Kidney epithelial cell (primary cell): ENCODE measurements at places on chromosomes 2 and 18. TPM values are rescaled to one million over a fixed set of nuclear protein-coding genes. Genes with fewer than 3 reads are reported as not detected.

Gene RAMP1
- 3.1 and 4.4 TPM in 2 replicates for total RNA-seq

Gene FSIP2
- 0.75 and 0.96 TPM in 2 replicates for total RNA-seq

Gene SLC4A5
- 1.2 and 1.8 TPM in 2 replicates for total RNA-seq

Gene PRSS56
- total RNA-seq = not detected in 2 replicates

Gene ALLC
- total RNA-seq = 0.13 TPM in 1 of 2 replicates, not detected in the other

Gene TFPI
- 31.1 and 34.2 TPM in 2 replicates for total RNA-seq

Gene GPR39
- total RNA-seq = 5.9 and 13.8 TPM in 2 replicates

Gene ACADL
- 1.1 and 1.5 TPM in 2 replicates for total RNA-seq

Gene MYO5B
- 114 and 118 TPM in 2 replicates for total RNA-seq

Gene TFCP2L1
- 4.5 and 5.9 TPM in 2 replicates for total RNA-seq

Gene EGR4
- total RNA-seq = not detected in 2 replicates
